ENCODE measurements at places on chromosomes 12 and 14.

GRCh38 chr12:62976110-62976662 lies 41.2 kb upstream of the PPM1H start:
- peaks cover 3% of the 10 kb centered on the region for H3K27me3 ChIP-seq
- no peak overlapping the region for H3K27ac ChIP-seq

DNA sequence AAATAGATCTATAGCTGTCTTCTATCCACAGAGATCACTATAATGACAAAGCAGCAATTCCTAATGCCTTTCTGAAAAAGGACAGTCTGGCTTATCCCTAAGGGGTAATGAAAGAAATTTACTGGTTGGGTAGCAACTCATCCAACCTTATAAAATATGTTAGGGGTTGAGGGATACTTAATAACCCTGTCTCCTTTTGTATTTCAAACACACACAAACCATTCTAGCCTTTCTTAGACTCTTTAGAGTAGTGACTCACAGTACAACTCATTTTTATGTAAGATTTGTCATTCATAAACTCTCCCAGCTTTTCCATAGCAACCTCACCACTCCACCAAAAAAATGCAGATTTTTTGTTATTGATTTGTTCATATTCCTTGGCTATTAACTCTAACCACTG lies 167.9 kb downstream of the FSCB start:
- DNase-seq: no peak
- H3K27ac ChIP-seq: no peak overlapping the region
- no peaks in the 10 kb centered on the region for H3K36me3 ChIP-seq

GRCh38 chr14:96233661-96234060 lies 22.3 kb upstream of the BDKRB1 start:
- no peaks in the 10 kb centered on the region for H3K27me3 ChIP-seq
- no peak for DNase-seq
- H3K4me1 ChIP-seq: no peaks in the 10 kb centered on the region
- no peaks in the 10 kb centered on the region for H3K36me3 ChIP-seq
- H3K4me3 ChIP-seq: no peak overlapping the region
- H3K27ac ChIP-seq: no peak overlapping the region

DNA sequence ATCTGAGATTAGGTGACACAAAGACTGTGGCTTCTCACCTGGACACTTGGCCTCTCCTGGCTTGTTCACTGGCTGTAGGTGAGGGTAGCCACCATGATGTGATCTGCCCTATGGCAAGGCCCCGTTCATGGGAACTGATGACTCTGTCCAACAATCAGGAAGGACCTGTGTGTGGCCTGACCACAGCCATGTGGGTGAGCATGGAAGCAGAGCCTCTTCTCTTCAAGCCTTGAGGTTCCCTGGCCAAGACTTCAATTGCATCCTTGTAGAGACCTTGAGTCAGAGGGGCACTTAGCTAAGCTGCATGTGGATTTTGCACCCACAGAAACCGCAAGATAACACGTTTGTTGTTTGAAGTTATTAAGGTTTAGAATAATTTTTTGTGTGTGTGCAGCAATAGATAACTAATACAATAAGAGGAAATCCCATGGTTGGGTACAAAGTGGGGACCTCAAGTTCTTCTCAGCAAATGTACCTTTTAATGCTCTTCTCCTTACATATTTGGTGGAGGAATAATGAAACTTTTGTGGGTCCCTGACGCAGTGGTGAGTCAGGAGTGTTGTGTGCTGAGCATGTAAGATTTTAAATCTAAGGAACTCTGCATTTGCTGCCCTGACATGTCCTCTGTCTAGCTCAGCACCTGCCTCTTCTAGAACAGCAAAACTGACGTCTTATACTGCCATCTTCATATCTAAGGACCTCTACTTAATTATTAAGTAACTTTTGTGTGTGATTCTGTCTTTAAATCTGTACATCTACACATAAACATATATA lies 27.5 kb upstream of the PLEKHG7 start:
- H3K4me3 ChIP-seq: no peak overlapping the region
- H3K27ac ChIP-seq: no peak overlapping the region
- DNase-seq: no peak
- H3K36me3 ChIP-seq: no peaks in the 10 kb centered on the region
- H3K4me1 ChIP-seq: no peaks in the 10 kb centered on the region
- H3K27me3 ChIP-seq: no peaks in the 10 kb centered on the region

DNA sequence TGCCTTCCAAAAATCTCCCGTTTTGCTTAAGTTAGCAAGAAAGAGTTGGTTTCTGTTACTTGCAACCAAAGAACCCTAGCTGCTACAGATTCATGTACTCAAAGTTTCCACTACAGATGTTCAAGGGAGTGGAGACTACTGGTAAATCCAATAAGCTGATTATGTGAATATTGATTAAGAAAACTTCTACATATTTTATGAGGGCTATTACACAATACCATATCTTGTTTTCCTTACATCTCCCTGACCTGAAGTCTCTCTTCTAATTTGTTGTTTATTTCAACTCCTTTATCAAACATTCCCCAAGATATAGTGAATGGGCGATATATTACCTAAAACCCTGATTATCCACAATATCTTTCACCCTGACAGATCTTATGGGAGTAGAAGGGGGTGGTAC lies 164.4 kb upstream of the PLXNC1 start:
- no peak for DNase-seq
- H3K36me3 ChIP-seq: no peaks in the 10 kb centered on the region
- H3K27ac ChIP-seq: no peak overlapping the region
- no peak overlapping the region for H3K4me3 ChIP-seq
- no peaks in the 10 kb centered on the region for H3K27me3 ChIP-seq
